ENCODE measurements at places on chromosomes 2 and 18. TPM values are rescaled to one million over a fixed set of nuclear protein-coding genes. Genes with fewer than 3 reads are reported as not detected.

DNA sequence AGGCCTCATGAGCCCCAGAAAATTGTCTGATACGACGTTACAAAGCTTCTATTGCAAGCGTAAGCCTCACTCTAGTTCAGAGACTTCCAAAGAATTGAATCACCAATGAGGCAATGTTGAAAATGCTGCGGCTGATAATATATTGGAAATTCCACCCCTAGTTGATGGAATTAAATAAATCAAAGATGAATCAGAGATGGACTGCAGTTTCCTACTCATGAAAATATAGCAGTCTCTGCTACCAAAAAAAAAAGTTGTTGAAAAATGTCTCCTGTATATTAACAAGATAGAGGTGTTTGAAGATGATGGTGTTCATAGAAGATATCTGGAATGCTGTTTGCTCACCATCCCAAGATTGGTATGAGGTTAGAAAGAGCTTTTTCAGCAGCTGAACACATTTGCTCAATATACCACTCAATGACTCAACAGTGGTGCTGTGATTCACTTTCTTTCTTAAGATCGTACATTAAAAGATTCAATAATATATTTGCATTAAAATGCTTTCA is 99.8 kb upstream of the ARHGAP28 start:
- DNase-seq = no peak

GRCh38 chr2:75361486-75361885 is 162.2 kb upstream of the TACR1 start:
- DNase-seq = no peak

- DNase-seq = no peak
These were observed 173.7 kb downstream of the RAB3GAP1 start for GRCh38 chr2:135225781-135226180.

DNA sequence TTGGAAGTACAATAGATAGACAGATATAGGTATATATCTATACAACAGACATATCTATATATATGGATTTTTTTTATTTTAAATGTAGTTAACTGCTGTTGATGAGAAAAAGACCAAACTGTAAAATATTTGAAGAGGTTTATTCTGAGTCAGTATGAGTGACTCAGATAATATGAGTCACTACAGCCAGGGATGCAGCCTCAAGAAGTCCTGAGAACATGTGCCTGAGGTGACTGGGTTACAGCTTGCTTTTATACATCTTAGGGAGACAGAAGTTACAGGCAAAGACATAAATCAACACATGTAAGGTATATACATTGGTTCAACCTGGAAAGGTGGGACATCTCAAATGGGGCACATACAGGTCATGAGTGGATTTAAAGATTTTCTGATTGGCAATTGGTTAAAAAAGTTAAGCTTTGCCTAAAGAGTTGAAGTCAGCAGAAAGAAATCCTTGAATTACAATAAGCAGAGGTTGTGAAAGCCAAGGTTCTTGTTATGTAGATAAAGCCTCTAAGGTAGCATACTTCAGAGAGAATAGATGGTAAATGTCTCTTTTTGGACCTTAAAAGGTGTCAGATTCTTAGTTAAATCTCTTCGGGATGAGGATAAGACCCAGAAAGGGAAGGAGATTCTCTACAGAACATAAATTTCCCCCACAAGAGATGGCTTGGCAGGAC is 149.9 kb downstream of the RBM43 start:
- DNase-seq = peak; percentile 62

DNA sequence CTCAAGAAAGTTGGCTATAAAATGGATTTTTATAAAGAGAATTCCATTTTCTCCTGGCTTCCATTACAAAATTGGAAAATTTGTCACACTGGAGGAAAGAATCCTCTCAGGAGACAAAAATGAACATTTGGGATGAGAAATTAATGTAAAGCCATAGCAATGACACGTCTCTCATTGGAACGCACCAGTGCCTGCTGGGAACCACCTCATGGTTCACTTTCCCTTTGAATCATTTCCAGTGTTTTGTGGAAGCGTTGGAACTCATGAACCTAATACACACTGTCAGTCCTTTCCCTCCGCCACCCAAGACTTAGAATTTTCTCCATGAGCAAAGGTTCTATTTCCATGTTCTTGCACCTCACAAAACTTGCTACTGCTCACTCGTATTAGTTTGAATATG is 21.0 kb upstream of the NRP2 start:
- no peak for DNase-seq

DNA sequence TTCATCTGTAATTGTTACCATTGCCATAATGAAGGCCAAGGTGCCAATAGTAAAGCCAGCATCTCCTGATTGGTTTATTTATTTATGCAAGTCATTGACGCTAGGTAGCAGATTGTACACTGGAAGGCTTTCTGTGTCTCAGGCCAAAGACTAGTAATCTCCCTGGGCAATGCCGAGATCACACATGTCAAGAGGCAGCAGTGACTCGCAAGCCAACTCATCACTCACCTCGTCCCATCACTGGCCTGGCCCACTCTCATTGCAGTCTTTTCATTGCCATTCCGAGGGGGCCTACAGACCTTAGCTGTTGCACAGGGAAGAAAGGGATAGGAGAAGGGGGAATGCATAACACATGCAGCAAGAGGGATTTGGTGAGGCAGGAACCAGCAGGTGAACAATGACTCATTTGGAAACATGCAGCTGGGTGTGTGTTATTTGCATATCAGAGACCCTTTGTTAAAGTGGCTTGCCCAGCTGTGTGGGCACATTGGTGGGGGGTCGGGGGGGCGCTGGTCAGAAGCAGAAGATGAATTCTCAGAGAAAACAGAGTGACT is 448.7 kb upstream of the HNRNPA3 start:
- DNase-seq = no peak

- no peak for DNase-seq
These were observed 37.8 kb downstream of the AGPS start for GRCh38 chr2:177430411-177430810.

- DNase-seq = no peak
These were observed 18.7 kb upstream of the MAPRE2 start for GRCh38 chr18:35022426-35023001.

- no peak for DNase-seq
These were observed 392.9 kb downstream of the MEIS1 start for GRCh38 chr2:66827851-66828250.

The CHRNA1 gene
- total RNA-seq = 0.32 TPM

The CABLES1 gene
- 0.43 TPM for total RNA-seq

The POTEC gene
- total RNA-seq = under 0.01 TPM

The SYT4 gene
- not detected for total RNA-seq

The GAREM2 gene
- total RNA-seq = 0.97 TPM

The GREB1 gene
- total RNA-seq = under 0.01 TPM

The ACADL gene
- total RNA-seq = not detected
